Erythroblast (primary cell): ENCODE measurements at places on chromosomes 12 and 14.

DNA sequence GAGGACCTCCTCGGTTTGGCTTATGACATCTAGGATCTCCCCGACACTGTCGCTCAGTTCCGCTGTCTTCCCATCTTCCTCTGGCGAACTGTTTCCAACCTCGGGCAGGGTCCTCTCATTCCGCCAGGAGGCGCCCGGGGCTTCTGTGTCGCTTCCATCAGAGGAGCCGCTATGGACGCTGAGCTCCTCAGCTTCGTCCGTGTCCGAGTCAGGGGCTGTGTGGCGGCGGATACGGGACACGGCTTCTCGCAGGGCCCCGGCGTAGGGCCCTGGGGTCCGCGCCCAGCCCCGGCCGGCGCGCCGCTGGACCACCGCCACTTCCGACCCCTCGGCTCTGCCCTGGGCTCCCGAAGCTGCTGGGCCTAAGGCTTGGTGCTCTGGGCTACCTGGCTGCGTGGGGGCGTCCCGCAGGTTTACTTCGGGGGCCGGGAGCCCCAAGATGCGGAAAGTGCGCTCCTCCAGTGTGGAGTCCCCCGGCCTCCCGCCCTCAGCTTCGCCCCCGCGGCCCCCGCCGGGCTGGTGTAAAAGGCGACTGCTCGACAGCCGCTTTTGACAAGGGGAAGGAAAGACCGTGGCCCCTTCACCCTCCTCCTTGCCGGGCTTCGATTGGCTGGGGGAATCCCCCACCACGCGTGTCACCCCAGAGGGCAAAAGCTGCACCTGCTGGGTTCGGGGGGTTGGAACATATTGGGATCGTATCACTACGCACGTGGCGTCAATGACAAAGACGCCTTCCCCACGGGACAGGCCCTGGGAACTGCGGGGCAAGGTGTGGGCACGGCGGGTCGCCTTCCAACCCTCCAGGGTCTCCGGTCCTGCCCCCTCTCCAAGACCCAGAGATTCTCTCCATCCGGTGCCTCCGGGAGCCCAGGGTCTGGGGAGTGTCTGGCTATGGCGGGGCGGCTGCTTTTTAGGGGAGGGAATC, 2.1 kb downstream of the DDN start:
- peak; percentile 85 for DNase-seq

GRCh38 chr12:115411121-115411520, 727.1 kb upstream of the TBX3 start:
- DNase-seq: no peak

GRCh38 chr14:69710378-69710777, 56.6 kb upstream of the SRSF5 start:
- no peak for DNase-seq

DNA sequence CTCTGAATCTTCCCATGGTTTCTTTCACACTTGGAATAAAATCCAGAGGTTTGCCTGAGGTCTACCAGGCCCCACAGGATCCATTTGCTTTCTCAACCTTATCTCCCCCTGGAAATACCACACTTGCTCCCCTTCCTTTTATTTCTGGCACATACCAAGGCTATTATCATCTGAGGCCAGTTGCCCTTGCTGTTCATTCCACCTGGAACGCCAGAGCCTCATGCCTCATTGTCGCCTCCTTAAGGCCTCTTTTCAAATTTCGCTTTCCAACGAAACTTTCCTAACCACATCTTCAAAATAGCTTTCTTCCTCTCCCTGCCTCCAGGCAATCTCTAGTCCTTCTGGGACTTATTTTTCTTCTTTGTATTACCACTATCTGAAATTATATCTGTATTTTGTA, 11.2 kb upstream of the LRIG3 start:
- DNase-seq: no peak

DNA sequence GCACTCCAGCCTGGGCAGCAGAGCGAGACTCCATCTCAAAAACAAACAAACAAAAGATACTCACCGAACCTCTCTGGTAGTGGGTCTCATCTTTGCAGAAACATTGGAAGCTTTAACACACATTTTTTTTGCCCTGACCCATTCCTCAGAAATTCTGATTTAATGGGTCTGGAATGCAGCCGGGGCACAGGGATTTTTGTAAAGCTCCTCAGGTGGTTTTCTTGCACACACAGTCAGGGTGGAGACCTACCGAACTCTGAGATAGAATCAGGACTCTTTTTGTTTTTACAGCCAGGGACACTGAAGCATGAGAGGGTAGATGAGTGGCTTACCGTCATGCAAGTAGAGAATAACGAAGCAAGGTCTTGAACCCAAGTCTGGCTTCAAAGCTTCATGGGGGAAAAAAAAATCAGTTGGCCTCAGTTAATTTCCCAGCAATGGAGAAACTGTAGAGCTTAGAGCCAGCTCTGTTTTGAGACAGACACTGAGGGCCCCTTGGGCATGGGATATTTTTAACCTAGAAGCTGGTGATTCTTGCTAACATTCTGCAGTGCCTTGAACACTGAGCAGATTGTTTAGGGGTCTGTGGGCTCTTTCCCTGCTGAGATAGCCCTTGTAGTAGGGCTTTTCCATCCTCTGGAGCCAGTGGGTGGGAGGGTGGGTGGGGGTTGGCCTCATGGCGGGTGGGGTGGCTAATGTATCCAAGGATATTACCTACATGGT, 4.8 kb downstream of the RNU4-2 start:
- DNase-seq: no peak

DNA sequence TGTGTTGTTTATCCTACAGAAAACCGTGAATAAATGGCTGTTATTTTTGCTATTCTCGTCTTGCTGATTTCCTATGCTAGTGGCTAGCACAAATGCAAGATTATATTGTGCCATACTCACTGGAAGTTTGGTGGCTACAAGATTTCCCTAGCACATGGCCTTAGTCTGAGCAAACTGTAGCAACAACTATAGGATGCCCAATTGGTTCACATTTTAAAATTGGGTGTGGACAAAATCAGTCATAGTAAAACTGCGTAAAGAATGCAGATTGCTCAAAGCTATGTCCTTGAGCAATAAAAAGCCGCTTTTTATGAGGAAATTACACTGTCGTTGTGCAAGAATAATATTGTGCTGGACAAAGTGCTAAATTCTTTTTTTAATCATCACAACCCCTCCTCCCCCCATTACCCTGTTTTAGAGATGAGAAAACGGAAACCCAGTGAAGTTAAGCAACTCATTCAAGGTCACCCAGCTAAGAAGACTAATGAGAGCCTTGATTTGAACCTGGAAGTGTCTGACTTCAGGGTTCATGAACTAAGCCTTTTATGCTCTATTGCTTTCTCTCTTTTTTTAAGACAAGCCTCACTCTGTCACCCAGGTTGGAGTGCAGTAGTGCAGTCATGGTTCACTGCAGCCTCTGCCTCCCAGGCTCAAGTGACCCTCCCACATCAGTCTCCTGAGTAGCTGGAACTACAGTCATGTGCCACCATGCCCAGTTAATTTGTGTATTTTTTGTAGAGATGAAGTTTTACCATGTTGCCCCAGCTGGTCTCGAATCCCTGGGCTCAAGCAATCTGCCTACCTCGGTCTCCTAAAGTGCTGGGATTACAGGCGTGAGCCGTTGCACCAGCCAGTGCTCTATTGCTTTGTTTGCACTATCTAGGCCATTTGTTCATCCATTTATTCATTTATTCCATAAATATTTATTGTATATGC, 73.6 kb downstream of the SRGAP1 start:
- DNase-seq: no peak

DNA sequence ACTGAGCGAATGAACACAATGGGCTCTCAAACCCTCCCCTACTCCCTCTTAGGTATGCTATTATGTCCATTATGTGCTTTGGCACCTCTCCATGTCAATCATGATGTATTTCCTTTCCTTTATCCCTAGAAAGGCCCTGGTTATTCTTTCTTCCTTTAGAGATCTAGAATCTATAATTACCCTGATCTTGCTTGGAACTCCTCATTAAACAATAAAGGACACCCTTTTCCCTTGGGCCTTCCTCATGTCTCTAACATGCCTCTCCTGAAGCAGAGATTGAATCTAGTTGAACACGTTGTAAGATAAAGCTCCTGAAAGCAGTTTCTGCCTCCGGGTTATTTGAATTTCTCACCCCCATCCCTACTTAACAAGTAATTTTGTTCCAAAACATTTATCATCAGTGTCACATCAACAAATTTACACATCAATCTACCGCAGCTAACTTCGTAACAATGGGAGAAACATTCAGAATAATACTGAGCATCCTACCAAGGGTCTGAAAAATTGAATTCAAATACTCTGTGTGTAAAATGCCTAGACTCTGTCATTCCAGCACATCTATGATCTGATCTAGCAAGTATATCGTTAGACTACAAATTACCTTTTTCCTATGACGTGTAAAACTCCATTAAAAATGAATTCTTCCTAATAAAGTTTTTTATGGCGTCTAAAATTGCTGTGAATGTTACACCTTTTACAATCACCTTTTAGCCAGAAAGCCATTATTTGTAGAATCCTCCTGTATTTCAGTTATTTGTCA, 5.4 kb downstream of the USP44 start:
- no peak for DNase-seq

- peak; percentile 45 for DNase-seq
Measured at GRCh38 chr12:109385339-109386058, 37.8 kb downstream of the MYO1H start.

DNA sequence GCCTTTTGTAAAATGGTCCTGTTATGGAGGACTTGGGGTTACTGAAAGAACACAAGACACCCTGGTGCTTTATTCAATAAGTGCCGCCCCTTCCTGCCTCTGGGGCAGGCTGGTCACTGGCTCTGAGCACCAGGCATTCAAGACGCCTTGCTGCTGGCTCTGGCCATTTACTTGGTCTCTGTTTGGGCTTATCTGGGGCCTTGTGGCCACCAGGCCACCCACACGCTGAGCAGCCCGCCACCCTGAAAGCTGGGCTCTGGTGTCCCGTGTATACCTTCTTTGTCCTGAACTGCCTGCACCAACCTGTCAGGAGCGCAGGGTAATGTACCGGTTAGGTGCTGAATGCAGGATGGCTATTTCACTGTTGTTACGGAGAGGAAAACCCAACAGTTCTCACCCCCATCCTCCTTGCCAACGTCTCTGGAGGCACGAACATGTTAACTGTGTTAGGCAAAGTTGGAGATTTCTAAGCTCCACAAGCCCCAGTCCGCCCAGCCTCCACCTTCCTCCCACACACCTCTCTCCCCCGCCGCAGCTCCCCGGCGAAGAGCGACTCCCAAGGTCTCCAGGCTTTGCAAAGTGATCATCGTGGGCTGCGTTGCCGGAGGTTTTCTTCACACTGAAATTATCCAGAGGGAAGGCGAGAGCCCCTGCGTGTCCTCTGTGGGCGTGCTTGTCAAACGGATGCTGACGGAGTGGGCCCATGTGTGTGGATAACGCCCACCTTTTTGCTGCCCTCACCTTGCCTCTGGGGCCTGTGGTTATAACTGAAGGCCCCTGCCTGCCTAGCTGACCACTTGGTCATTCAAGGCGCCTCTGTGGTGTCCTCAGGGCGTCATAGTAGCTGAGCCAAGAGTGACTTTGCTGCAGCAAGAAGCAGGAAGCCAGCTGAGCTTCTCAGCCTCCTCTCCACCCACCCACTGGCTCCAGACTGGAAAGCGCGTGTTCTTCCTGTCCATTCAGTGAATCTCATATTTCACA, 18.8 kb upstream of the BEGAIN start:
- DNase-seq: no peak

DNA sequence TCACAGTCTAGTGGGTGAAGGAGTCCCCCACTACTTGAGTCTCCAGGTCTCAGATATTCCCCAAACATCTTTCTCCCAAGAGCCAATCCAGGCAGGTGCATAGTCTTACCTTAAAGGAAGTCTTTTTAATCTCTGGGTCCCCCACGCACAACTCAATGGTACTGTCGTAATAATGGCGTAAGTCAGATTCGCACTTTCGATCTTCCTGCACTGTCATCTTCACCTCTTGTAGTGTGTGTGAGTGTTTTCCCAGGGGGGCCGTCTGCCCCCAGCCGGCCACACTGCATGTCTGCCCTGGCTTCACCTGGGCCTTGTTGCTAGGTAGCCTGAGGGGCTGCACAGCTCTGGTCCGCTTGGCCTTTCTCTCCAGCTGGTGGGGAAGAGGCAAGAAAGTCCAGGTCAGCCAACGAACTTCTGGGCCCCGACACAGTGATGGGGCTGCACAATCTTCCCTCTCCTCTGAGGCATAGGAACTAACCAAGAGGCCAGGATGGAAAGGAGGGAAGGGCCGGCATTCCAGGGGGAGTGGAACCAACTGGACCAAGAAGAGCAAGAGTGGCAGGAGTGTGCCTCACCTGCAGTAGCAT, 2.1 kb downstream of the GZMB start:
- DNase-seq: no peak

- DNase-seq: peak; percentile 57
Measured at GRCh38 chr12:111597831-111598636, 1.1 kb downstream of the ATXN2 start.

GRCh38 chr12:100372853-100373640, 16.2 kb downstream of the SLC17A8 start:
- DNase-seq: no peak

- peak; percentile 18 for DNase-seq
Measured at GRCh38 chr12:94718114-94718513, 67.8 kb upstream of the TMCC3 start.

DNA sequence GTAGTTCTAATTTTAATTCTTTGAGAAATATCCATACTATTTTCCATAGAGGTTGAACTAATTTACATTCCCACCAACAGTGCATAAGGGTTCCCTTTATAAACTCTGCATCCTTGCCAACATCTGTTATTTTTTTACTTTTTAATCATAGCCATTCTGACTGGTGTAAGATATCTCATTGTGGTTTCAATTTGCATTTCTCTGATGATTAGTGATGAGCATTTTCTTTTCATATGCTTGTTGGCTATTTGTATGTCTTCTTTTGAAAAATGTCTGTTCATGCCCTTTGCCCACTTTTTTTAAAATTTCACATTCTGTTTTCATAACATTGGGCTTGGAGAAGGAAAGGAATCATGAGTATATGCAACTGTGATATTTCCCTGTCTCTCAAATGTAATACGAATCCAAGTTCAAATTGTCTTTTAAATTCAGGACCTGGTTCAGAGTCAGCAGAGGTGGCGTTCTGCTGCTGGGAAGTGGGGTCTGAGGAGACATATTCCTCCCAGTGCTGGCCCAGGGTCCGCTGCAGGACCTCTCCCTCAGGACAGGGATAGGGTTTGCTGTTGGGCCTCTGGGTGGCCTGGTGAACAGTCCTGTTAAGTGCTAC, 81.2 kb upstream of the ETV6 start:
- DNase-seq: no peak

DNA sequence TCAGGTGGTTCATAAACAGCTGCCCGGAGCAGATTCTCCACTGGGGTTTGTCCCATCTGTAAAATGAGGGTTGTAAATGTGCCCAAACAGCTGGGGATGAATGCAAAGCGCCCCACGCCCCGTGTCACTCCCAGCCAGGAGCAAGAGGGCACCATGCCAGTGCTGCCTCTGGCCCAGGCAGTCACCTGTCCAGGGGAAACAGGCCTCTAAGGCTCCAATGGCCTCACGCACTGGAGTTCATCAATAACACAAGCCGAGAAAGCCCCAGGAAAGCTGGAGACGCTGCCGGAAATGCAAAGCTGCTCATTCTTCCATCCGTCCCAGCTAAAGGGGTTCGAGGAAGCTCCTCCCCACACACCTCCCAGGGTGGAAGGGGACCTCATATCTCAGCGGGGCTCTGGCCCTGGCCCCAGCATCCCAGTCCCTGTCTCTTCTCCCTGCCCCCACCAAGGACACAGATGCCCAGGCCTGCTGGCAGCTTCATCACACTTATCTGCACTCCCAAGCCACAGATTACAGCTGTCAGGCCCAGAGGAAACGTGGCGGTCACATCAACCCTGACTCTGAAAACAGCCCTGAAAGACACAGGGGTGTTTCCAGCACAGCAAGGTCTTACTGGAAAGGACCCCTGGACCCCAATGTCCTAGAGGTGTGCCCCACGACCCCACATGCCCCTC, 21.5 kb downstream of the SCARB1 start:
- peak; percentile 20 for DNase-seq

- peak; percentile 35 for DNase-seq
Measured at GRCh38 chr14:73723797-73724661, 9.8 kb upstream of the PNMA1 start.
